ENCODE measurements at places on chromosomes 2 and 18.
A peak's percentile ranks its signal among the peaks of the same experiment; 100 is the strongest.

GRCh38 chr18:44882163-44882868, 201.6 kb downstream of the SETBP1 start:
- DNase-seq = no peak

- no peak for DNase-seq
Observed at GRCh38 chr18:48099481-48100164, 169.2 kb upstream of the SMAD2 start.

- DNase-seq = peak; percentile 18
Observed at GRCh38 chr2:68169308-68169707, 11.6 kb downstream of the PNO1 start.

GRCh38 chr2:136085453-136086209, 32.3 kb downstream of the CXCR4 start:
- DNase-seq = no peak

DNA sequence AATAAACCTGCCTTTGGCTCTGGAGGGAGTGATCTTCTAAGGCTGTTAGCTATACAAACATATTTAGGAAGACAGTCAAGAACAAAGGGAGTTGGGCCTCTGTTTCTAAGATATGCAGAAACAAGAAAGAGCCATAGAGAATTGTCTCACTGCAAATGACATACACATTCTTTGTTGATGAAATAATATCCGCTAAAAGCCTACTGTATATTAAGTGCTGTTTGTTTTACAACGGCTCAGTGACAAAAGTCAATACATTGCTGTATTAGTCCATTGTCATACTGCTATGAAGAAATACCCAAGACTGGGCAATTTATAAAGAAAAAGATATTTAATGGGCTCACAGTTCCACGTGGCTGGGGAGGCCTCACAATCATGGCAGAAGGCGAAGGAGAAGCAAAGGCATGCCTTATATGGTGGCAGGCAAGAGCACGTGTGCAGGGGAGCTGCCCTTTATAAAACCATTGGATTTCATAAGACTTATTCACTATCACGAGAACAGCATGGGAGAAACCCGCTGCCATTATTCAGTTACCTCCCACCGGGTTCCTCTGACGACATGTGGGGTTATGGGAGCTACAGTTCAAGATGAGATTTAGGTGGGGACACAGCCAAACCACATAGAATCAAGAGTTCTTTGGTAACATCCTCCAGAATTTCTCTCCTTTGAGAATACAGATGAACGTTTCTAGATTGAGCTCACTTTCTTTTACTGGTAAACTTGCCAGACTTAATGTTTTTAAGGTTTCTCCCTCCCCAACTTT, 157.8 kb downstream of the PIK3C3 start:
- DNase-seq = no peak

DNA sequence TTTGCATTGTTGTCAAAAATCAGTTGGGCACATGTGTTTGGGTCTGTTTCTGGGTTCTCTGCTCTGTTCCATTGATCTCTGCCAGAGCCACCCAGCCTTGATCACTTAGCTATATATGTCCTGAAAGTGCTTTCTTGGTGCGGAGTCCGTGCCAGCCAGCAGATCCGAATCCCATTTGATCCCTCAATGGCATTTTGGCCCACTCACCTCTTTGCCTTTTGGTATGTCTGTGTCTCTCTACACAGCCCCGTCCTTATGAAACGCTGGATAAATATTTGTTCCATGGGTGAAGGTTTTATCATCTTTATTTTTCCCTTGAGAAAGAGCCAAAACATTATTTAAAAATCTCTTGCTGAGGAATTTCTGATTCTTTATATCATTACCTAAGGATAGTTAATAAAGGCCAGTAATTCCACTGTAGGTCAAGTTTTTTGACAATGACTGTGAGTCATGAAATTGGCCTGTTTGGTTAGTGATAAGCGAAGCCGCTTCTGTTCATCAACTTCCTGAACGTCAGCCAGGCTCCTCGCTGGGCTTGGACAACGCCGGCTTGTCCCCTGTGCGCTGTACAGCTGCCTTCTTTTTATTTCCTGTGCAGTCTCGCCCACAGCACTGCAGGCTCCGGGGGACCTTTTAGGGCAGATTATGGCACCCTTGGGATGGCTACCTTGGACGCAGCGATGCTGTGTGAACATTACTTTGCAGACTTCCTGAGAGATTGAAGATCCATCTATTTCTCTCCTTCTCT, 24.9 kb downstream of the MTCL1 start:
- no peak for DNase-seq

DNA sequence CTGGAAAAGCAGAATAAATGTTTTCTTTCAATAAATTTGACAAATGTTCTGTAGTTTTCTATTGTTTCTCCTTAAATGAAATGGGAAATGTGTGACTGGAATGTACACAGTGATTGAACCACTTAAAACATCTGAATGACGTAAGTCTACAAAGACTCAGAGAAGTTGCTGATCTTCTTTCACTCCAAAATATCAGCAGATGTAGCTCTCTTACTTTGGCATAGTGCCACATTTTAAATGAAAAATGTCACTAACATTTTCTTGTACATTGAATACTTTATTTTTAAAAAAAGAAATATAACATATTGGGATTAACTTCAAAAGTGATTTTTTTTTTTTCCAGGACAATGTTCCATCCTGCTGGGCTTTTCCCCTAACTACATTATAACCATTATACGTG, 565.6 kb downstream of the TMEM182 start:
- DNase-seq = no peak

DNA sequence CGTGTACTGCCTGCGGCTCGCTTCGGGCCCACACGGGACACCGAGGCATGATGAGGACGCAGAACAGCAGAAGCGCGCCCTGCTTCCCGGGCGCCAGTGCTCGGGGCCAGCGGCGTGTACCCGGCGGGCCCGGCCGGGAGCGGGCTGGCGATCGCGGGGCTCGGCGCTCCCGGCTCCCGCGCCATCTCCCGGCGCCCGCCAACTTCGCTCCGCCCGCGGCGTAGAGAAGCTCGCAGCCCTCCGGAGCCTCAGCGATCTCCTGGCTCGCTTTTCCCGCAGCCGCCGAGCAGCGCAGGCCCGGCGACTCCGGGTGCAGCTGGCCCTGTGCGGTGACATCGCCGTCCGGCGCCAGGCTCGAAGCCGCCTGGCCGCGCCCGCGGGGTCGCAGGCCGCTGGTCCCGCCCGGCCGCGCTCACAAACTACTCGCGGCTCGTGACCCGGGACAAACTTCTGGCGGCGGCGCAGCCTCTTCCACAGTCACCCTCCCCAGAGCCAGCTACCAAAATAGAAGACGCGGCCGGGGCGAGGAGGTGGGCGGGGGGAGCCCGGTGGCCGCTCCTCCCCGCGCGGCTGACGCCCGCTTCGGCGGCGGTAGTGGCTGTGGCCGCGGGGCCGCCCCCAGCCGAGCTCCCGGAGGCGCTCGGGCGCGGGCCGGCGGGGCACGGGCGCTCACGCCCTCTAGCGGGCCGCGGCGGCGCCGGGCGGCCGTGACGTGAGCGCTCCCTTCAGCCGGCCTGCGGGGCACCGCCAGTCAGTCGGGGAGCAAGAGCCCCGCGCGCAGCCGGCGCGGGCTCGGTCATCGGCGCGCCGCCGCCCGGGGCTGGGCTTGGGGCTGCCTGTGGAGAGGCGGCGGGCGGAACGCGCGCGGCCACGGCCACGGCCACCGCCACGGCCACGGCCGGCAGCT, at the start of gene PTPRM:
TSS of gene PTPRM (plus strand) at position 750 of the 907 bp plus-strand sequence. CDS start 503 bp downstream, outside the sequence.
- no peak for DNase-seq

DNA sequence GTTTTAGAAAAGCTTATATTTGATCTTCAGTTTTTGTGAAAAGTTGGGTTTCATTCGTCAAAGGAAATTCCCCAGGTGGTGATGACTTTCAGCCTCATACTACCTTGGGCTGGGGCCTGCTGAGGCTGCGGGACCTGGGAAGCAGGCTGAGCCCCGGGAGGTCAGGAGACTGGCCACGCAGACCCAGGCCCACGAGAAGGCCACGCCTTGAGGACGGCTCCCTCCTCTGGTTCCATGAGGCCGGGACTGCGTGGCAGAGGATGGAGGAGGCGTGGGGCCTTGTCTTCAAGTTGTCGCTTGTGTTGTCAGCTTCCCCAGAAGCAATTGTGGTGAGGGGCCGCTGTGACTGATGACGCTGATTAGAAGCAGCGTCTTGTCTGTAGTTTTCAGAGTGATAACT, 11.8 kb downstream of the CNDP2 start:
- no peak for DNase-seq

GRCh38 chr2:232235716-232236115, 142.8 kb upstream of the ALPP start:
- no peak for DNase-seq

DNA sequence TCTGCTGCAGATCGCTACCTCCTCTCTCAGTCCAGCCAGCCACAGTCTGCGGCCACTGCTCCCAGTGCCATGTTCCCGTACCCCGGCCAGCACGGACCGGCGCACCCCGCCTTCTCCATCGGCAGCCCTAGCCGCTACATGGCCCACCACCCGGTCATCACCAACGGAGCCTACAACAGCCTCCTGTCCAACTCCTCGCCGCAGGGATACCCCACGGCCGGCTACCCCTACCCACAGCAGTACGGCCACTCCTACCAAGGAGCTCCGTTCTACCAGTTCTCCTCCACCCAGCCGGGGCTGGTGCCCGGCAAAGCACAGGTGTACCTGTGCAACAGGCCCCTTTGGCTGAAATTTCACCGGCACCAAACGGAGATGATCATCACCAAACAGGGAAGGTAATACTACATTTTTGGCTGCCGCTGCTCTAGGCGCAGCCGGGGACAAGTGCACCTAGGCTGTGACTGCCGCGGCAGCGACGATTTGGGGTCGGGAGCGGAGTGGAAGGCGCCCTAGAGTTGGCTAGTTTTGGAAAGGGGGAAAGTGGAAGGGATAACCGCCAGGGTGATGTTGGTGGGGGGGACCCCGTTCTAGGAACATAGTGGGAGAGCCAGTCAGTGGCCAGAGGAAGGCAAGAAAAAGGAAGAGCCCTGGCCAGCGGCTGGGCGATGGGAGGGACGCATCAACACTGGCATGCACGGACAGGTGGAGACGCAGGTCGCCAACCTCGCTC, 776 bp downstream of the TBR1 start:
- DNase-seq = no peak

- DNase-seq = no peak
Observed at GRCh38 chr2:134592377-134592776, 126.4 kb downstream of the TMEM163 start.

DNA sequence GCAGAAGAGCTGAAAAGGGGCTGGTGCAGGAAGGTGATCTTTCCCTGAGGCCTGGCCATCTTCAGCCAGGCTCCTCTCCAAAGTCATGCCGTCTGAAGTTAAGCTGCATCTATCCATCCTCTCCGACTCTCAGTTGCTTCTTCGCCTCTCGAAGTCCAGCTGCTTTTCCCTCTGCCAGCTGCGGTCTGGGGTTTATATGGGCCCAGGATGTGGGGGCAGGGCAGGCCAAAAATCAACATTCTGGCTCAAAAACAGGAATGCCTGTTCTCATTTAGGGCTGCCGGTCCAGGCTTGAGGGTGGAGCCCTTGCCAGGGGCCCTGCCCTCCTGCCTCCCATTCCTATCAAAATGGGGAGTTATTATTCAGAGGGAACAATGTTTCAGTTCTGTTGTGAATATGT, 31.2 kb downstream of the CREG2 start:
- no peak for DNase-seq

GRCh38 chr2:104752504-104752903, 101.4 kb upstream of the POU3F3 start:
- DNase-seq = no peak

DNA sequence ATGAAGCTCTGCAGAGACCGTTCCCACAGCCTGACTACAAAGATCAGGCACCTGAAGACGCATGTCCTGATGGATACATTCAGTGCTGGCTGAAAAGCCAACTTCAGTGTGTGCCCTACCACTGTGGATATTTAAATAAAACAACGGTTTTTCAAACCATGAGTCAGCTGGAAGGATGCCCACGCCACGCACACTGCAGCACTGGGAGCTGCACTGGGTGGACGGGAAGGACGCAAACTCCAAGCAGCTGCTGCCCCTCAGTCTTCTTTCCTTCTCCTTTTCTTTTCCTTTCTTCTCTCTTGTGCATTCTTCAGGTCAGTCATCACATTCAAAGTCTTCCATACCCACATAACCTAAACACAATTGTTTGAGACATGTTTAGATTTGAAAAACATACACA, 7.9 kb downstream of the TMEM18 start:
- no peak for DNase-seq

GRCh38 chr2:198697218-198697617, 760.5 kb downstream of the SATB2 start:
- no peak for DNase-seq

GRCh38 chr18:35122586-35123224, 81.5 kb downstream of the MAPRE2 start:
- DNase-seq = no peak

DNA sequence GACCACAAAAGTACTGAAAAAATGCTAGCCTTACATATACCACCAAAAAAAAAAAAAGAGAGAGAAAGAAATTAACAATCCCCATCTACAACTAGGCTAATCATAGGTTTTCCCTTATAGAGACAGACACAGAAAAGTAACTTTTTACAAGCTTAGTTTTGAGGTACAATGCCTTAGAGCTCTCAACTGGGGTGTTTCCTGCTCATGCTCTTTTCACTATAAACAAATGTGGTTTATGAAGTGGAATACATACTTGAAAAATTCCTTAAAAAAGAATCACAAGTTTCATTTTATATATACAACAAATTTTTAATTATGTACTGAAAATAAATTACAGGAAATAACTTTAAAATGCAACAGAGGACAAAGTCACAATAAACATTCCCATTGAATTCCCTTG, 82.5 kb downstream of the ATL2 start:
- DNase-seq = no peak

DNA sequence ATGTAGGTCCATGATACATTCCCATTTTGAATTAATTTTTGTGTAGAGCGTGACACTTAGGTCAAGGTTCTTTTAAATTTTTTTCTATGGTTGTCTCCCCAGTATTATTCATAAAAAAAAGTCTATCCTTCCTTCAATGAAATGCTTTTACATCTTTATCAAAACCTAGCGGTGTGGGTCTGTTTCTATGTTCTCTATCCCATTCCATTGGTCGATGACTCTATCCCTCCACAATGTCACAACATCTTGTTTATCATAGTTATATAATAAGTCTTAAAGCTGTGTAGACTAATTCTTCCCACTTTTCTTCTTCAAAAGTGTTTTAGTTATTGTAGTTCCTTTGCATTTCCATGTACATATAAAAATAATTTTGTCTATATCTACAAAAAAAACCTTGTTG, 47.2 kb upstream of the GPR17 start:
- DNase-seq = no peak

GRCh38 chr2:144475569-144476275, 44.2 kb downstream of the ZEB2 start:
- DNase-seq = no peak

- no peak for DNase-seq
Observed at GRCh38 chr2:120864981-120865380, 129.3 kb downstream of the GLI2 start.

- DNase-seq = no peak
Observed at GRCh38 chr2:165576409-165577154, 107.1 kb downstream of the CSRNP3 start.

DNA sequence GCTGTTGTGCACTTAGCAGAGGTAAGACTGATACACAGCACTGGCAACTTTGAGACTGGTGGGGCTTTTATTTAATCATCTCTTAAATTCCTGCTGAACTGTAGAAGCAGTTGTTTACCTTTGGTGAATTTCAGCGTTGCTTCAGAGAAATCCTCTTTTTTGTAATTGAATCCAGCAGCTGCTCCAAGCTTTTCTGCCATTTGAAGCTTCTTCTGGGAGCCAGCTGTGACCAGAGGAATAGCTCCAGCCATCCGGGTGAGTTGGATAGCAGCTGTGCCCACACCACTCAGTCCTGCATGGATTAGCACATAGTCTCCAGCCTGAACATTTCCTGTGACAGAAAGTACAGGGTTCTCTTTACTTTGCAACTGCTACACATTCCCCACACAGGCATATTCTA, 3.9 kb downstream of the TP53I3 start:
- DNase-seq = no peak

- no peak for DNase-seq
Observed at GRCh38 chr2:14016289-14016955, 616.1 kb upstream of the LRATD1 start.

Measured in RKO (cell line).